ENCODE measurements at places on chromosomes 5 and 9.

- DNase-seq = no peak
Measured at GRCh38 chr9:122754825-122755224, 12.7 kb downstream of the OR1L6 start.

DNA sequence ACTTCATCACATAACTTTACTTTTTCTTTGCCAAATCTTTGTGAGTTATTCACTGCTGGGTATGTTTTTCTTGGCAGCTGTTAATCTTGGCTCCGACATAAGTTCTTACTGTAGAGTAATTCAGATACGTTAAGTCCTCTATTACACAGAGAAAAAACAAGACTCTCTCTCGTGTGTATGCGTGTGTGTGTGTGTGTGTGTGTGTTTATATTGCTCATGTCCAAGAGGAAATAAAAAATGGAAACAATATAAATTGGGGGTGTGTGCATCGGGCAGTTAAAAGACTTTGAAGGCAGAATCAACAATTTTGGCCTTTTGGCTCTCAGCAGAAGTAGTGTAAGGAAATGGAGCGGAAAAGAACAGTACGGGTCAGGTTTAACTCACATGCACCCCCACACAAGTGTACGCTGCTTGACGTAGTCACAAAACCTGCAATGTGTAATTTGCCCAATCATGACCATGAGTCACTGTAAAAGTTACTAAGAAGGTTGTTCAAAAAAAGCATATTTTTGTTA, 67.2 kb upstream of the IFNE start:
- no peak for DNase-seq

DNA sequence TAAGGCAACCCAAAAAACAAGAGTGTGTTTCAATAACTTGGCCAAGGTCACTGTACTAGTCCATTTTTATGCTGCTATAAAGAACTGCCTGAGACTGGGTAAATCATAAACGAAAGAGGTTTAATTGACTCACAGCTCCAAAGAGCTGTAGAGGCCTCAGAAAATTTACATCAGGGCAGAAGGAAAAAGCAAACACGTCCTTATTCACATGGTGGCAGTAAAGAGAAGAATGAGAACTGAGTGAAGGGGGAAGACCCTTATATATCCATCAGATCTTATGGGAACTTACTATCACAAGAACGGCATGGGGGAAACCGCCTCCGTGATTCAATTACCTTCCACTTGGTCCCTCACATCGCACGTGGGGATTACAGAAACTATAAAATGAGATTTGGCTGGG, 64.3 kb upstream of the CAMK4 start:
- no peak for DNase-seq

GRCh38 chr9:115327436-115328122, 209.6 kb upstream of the TNC start:
- DNase-seq = no peak

GRCh38 chr5:53133020-53133419, 23.5 kb upstream of the MOCS2 start:
- DNase-seq = no peak

- DNase-seq = no peak
Measured at GRCh38 chr9:133948131-133948530, 44.0 kb downstream of the VAV2 start.

DNA sequence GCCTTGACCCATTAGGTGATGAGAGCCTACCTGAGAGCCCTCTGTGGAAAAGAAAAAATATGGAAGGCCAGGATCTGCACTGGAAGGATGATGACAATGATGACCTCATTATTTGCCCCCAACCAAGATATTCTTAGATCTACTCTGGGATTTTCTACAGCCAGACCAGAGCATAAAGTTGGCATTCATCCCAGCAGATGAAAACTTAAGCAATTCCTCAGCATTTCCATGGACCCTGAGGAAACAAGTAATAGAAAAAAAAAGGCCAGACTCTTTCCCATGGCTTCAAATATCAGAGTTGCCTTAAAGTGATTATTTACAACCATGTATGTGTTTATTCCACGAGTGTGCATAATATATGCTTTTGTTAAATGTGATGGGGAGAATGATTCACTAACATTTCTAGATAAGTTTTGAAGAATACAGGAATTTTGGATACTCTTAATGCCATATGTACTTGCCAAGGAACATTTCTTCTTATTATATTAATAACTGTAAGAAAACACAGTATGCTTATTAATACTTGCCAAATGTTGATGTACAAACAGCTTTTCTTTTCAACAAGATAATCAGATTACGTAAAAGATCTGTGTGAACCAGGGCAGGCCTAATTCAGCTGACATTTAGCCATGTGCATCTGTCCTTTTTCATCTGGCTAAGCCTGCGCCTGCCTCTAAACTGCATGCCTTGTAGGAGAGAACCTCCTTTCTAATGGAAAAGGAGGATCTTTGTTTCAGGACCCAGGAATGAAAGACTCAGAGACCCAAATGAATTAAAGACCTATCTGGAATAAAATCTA, 94.8 kb downstream of the ARRDC3 start:
- DNase-seq = no peak

GRCh38 chr5:39432696-39433530, 8.1 kb upstream of the DAB2 start:
- no peak for DNase-seq

DNA sequence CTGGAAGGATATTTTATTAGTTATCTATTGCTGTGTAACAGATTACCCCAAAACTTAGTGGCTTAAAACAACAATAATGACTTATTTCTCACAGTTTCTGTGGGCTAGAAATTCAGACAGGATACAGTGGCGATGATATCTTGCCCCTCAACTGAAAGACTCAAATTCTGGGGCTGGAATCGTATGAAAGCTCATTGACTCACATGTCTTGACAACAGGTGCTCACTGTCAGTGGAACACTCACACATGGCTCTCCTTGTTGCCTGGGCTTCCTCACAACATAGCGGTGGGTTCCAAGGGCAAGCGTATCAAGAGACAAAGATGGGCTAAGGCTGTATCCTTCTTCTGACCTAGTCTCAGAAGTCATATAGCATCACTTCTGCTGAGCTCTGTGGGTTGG, 3.7 kb upstream of the GNPDA1 start:
- no peak for DNase-seq

- no peak for DNase-seq
Measured at GRCh38 chr5:109411627-109412026, 1.9 kb upstream of the PJA2 start.

DNA sequence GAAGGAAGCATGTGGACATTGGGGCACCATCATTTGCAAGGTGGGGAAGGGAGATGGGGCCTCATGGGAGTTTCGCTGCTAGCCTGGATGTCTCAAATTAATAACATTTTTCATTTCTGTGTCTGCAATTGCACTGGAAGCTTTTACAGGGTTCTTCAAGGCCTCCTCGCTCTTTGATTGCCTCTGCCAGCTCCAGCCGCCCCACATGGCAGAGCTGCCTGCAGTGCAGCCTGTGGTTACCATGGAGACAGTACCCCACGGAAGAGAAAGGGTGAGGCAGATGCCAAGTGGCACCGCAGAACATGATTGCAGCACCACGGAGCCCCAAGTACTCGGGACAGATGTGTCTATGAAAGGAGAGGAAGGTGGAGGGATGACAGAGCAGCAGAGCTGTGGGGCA, 25.4 kb downstream of the CTNND2 start:
- no peak for DNase-seq

- no peak for DNase-seq
Measured at GRCh38 chr9:7405924-7406604, 393.5 kb downstream of the DMAC1 start.

DNA sequence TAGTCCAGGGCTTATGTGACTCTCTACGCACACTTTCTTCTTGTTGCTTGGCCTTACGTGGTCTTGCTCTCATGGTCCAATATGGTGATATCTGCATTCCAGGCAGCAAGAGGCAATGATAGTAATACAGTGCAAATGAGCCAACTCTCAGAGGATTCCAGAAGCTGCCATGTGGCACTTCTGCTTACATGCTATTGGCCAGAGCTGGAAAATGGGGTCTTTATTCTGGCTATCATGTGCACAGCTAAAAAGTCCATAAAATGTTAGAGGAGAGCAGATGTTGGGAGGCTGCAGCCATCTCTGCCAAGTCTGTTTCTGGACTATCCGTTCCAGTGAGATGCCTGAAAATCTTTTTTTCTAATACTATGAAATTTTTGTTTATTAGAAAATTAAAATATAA, 2.9 kb upstream of the SEPTIN8 start:
- DNase-seq = no peak

GRCh38 chr5:137345396-137345795, 153.7 kb downstream of the SPOCK1 start:
- DNase-seq = no peak

DNA sequence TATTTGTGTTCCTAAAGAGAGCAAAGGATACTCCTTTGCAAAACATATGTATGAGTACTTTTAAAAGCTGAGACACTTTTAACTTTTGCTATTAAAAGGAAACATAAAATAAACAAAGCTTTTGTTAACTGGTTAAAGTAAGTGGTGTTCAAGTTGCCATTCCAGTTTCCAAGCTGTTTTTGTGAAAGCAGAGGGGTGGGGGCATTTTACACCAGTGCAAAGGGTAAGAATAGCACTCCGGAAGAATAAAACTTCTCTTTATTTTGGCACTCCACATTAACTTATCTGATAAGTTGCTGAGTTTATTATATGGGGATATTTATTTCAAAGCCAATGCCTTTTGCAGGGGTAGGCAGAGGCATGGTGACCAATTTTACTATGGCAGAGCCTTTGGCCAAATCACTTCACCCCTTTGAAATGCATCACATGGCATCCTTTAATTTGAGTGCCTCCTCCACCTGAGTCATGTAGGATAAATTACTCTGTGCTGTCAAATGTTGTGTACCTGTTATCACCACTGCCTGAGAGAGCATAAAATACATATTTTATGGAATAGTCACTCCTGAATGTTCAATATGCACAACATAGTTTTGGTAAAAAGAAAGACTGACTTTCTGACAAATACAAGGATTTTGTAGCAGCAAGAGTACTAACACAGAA, 62.9 kb downstream of the MLLT3 start:
- no peak for DNase-seq

DNA sequence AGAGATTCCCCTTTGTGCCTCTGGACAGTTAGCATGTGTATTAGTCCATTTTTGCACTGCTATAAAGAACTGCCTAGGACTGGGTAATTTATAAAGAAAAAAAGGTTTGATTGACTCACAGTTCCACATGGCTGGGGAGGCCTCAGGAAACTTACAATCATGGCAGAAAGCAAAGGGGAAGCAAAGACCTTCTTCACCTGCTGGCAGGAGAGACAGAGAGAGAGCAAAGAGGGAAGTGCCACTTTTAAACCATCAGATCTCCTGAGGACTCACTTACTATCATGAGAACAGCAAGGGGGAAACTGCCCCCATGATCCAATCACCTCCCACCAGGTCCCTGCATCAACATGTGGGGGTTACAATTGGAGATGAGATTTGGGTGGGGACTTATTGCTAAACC, 6.0 kb downstream of the CFAP90 start:
- no peak for DNase-seq

DNA sequence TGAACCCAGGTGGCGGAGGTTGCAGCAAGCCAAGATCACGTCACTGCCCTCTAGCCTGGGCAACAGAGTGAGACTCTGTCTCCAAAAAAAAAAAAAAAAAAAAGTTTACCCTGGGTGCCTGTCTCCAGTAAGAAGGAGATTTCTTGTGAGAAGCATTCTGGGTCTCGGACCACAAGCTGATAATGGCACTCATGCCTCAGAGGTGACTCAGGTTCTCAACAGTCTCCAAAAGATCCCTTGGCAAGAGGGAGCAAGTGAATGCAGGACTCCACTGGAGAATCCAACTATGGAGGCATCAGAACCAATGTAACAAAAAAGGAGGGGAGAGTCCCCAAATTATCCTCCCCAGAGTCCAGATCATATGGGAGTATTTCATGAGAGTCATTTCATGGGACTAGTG, 106.0 kb upstream of the LRRTM2 start:
- no peak for DNase-seq

DNA sequence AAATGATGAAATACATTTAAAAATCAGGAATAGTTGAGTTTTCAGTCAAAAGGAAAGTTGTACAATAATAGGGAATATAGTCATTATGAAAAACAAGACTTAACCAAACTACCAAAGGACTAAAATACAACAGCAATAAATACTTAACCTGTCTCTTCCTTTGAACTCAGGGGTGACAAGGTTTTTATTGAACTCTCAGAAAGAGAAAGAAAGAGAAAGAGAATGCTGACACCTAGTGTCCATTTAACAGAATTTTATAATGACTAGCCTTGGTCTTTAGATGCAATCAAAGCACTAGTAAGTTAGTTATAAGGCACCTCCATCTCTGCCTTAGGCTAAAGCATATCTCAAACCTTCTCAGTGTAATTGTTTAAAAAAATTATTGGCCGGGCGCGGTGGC, 47.5 kb downstream of the UIMC1 start:
- no peak for DNase-seq

GRCh38 chr9:98146101-98146991, 27.3 kb upstream of the TRIM14 start:
- no peak for DNase-seq

Measured in stimulated activated CD4-positive, alpha-beta T cell treated with anti-CD3 and anti-CD28 coated beads, Interleukin-15, amount 100 ng/mL, for 1 hour (primary cell).